ENCODE measurements at places on chromosomes 2 and 18.

GRCh38 chr18:63947051-63947790 is 1.9 kb upstream of the HMSD start:
- DNase-seq, result no peak

DNA sequence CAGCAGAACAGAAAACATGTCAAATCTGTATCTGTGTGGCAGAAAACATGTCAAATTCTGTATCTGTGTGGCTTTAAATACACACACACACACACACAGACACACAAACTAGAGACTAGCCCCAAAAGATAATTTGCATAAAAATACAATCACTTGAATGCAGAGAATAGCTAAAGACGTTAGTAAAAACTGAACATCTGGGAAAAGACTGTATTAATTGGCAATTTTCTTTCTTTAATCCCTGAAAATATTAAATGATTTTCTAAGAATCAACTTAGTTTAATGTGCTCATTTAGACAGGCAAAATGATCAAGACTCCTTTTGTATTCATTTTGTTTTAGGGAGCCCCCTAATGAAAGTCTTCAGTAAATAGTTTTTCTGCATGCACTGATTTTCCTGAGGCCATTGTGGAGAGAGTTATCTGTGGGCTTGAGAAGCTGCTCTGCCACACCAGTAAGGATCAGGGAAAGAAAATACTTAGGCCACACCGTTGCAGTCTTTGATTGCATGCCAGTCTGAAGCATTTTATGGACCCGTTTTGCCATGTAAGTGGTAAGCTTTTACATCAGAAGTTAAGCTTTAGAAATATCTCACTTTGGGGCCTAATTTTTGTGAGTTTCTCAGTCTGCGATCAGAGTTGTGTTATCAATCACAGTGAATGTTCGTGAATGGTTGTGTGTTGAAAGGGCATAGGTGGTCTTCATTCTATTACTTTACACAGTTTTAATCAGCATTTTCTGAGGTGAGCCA is 2.2 kb downstream of the SPATS2L start:
- no peak for DNase-seq

DNA sequence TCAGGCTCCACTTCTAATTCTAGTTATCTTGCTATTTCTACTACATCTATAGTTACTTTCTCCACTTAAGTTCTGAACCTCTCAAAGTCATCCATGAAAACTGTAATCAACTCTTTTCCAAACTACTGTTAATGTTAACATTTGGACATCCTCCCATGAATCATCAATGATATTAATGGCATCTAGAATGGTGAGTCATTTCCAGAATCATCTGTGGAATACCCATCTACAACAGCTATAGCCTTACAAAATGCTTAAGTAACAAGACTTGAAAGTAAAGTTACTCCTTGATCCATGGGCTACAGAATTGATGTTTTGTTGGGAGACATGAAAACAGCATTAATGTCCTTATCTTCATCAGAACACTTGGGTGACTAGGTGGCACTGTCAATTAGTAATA is 35.4 kb downstream of the BARD1 start:
- no peak for DNase-seq

DNA sequence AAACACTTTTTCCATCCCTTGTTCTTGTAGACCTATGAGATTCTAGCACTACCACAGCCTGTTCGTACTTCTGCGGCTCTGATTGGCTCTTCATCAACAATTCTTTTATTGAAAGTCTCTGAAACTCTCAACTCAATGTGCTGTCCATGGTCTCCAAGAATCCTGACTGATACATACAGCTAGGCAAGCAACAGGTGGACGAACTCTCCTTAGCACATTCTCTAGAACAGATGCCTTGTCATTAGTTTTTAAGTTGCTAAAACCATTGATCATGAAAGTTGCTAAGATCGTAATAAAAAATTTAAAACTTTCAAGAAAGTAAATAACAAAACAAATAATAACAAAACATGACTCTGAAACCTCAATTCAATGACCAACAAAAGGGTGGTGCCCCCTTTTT is 210.5 kb downstream of the EPHA4 start:
- DNase-seq, result no peak

DNA sequence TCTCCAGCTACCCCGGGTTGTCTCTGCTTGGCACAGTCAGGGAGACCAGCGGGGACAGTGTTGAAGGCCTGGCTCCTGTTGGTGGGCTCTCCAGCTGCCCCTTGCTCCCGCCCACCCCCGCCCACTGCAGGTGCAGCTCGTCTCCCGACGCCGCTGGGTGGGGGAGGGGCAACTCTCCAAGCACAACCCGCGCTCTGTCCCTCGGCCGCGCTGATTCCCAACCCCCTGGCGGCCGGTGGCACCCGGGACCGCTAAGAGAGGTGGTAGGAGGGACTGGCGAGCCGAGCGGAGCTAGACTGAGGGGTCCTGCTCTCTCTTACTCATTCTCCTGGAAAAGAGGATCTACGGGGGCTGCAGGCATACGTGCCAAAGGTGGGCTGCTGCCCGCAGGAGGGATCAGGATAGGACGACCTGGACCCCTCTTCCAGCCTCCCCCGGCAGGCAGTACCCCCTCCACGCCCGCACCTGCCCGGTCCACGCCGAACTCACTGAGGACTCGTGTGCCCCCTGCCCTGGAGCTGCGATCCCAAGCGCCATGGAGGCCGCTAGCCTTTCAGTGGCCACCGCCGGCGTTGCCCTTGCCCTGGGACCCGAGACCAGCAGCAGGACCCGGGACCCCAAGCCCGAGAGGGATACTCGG is 44.5 kb downstream of the DDX18 start:
- no peak for DNase-seq

GRCh38 chr18:37665346-37665745 is 99.7 kb upstream of the CELF4 start:
- DNase-seq, result no peak

DNA sequence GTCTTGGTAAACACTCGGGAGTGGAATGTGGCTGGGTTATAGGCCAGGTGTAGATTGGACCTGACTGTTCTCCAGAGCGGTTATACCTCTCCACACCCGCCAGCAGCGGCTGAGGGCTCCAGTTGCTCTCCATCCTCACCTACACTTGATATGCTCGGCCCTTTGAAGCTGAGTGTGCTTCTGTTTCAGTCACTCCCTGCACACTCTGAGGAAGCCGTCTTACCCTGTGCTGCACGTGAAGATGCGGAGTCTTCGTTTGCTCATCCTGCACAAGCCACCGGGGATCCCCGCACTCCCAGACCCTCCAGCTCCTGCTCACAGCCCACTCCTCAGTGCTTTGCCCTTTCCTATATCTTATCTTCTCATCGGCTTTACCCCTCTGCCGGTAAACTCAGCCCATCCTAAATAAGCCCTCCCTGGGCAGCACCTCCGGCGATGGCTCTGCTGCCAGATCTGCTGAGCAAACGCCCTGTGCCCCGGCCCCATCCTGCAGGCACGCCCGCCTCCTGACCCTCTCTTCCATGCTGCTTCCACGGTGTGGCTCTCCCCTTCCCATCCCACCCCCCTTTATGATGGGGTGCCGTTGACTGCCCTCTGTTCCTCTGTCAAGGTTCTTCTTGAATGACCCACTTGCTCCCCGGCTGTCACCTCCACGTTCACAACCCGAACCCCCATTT is 47.3 kb upstream of the ODC1 start:
- no peak for DNase-seq

- no peak for DNase-seq
Observed at GRCh38 chr18:29250843-29251242, 1073.9 kb upstream of the CDH2 start.

DNA sequence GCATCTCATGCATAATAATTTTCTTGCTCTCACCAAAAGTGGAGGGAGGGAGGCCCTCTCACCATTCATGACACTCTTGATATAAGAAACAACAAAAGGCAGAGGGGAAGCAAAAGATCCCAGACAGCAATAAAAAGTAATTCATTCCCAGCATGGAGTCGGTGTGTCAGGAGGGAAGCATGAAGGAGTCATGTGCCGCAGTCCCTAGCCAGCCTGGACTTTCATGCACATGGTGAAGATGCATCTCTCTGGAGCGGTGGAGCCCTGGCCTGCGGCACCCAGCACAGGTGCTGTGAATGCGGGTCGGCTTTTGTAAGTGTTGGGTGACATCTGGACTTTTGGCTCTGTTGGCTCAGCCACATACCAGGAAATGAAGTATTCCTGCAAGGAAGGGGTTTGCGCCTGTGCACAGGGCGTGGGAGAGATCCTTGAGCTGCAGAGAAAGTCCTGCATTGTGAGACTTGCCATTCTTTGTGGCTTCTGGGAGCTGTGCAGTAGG is 119.4 kb downstream of the COPS8 start:
- DNase-seq, result no peak

DNA sequence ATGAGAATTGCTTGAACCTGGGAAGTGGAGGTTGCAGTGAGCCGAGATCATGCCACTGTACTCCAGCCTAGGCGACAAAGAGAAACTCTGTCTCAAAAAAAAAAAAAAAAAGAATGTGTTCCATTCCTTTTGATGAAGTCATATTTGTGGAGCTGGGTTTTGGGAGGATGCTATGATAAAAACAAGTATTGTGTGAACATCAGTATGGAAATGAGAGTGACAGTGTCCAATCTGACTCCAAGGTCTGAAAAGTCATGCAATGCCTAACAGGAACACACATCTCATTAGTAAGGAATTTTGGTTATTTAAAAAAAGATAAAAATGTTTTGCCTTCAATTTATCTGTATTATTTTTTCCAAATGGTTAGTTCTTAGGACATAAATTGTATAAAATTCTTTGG is 11.8 kb downstream of the GCFC2 start:
- DNase-seq, result no peak

GRCh38 chr2:46663614-46664013 is 184.2 kb downstream of the TMEM247 start:
- no peak for DNase-seq

DNA sequence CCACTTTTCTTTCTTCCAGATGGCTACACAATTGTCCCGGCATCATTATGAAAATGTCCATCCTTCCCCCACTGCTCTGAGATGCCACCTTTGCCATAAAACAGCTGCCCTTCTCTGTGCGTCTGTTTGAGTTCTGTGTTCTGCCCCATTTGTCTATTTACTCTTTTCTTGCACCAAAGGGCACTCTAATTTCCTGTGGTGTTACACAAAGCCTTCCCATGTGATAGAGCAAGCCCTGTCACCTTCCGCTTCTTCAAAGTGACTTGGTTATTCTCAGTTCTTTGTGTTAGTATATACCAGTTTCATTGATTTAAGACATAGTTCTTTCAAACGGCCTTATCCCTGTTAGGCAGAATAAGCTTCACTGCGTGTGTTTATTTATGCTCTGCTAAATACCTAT is 84.1 kb downstream of the FBXO15 start:
- DNase-seq, result no peak

- DNase-seq, result no peak
Observed at GRCh38 chr2:76517574-76517909, 806.8 kb upstream of the GCFC2 start.

GRCh38 chr18:35624146-35624545 is 42.6 kb downstream of the GALNT1 start:
- no peak for DNase-seq

GRCh38 chr2:192148620-192149321 is 46.0 kb downstream of the TMEFF2 start:
- DNase-seq, result no peak

- DNase-seq, result no peak
Observed at GRCh38 chr2:213818436-213818835, 534.2 kb downstream of the SPAG16 start.

GRCh38 chr2:101788565-101788964 is 91.1 kb downstream of the MAP4K4 start:
- DNase-seq, result no peak

DNA sequence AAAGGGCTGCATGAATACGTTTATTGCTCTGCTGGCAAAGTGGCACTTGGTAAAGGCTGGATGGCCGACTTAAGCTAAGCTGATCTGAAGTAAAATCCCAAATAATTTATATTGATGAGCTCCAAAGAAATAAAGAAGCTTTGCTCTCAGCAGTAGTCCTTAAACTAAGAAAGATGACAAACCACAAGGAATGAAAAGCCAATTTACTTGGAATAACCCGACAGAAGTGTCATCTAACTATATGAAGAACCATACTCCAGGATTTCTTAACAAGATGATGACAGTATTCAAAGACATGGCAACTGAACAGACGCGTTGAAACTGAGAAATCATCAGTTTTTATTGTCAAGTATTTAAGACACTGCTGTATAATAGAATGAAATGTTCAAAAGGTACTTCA is 294.1 kb downstream of the PDE11A start:
- DNase-seq, result no peak

DNA sequence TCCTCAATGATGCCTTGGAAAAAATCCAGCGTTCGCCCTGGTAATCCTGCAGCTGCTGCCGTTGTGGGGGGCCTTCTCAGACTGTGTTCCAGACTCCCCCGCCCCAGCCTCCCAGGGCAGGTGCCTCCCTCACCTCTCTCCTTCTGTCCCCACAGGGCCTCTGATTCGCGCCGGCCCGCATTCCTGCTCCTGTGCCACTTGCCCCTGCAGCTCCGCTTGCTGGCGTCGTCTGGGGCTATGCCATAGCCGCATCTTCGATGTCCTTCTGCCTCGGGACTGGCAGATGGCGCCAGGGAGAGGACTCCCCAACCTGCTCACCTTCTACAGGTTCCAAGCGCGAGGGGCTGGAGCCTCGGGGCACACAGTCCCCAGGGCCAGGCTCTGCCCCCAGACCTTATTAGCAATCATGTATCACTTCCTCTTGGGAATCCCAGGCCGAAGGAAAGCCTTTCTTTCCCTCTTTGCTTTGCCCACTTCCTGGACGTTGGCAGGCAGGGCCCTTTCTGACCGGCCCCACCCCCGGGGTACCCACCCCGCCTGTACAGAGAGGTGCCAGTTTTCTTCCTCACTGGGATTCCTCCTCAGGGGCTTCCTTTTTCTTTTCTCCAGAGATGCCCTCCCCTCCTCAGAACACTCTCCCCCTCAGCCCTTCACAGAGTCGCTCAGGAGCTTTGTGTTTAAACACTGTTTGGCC is 4.4 kb downstream of the SPATA3 start:
- no peak for DNase-seq

GRCh38 chr2:105809723-105810122 is 65.0 kb downstream of the NCK2 start:
- no peak for DNase-seq

- no peak for DNase-seq
Observed at GRCh38 chr2:169693360-169693759, 845 bp downstream of the CFAP210 start.

DNA sequence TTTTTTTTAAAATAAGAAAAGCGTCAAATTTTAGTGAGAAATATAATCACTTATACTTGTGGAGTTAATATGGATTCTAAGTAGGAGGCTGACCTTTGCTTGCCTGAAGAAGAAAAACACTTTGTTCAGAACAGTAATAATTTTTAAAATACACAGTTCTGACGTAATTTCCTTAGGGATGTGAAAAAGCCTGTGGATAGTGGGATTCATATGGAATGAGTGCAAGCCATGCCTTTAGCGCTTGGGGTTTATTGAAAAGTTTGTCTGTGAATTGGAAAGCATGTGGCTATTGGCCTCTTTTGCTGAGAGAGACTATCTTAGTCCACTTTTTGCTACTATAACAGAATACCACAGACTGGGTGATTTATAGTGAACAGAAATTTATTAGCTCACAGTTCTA is 151.3 kb downstream of the CCDC85A start:
- DNase-seq, result no peak

GRCh38 chr2:118058951-118059350 is 29.3 kb upstream of the INSIG2 start:
- DNase-seq, result no peak

GRCh38 chr18:45328811-45329210 is 286.5 kb upstream of the SLC14A2 start:
- DNase-seq, result no peak

All from omental fat pad (tissue), 4 donors.